ENCODE measurements at places on chromosomes 16 and 17.

GRCh38 chr16:7025616-7026190 is 306.9 kb upstream of the RBFOX1 start:
- no peak for DNase-seq

GRCh38 chr17:76188213-76189016 is 47.4 kb upstream of the FOXJ1 start:
- no peak for DNase-seq

- no peak for DNase-seq
Observed at GRCh38 chr17:73284906-73285602, 23.4 kb upstream of the CPSF4L start.

- DNase-seq: no peak
Observed at GRCh38 chr16:69520800-69521602, 44.8 kb upstream of the NFAT5 start.

DNA sequence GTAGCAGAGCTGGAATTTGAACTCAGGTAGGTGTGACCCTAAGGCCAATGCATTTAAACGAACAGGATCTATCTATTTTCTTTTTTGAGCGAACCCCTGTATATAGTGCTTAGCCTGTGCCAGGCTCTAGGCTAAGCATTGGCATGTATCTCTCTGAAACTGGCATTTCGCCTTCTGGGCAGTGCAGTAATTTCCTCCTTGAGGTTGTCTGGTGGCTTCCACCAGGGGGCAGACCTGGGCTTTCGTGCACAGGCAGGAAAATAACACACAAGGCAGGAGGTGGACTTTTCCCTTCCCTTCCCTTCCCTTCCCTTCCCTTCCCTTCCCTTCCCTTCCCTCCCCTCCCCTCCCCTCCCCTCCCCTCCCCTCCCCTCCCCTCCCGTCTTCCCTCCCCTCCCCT is 34.4 kb upstream of the PRKCB start:
- DNase-seq: peak; percentile 79

- no peak for DNase-seq
Observed at GRCh38 chr17:73464447-73464846, 152.6 kb upstream of the CDC42EP4 start.

DNA sequence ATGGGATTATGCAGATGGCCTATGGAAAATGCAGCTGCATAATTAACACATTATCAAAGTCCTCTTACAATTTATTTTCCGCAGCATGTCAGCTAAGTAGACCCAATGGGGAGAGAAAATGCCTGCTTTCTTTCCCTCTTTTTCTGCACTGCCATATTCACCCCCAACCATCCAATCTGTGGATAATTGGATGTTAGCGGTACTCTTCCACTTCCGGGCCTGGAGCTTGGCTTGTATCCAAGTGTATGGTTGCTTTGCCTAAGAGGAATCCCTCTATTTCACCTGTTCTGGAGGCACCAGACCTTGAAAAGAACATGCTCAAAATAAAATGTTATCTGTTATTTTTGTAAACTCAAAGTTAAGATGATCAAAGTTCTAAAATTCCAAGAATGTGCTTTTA is 41.1 kb upstream of the CACNG3 start:
- DNase-seq: no peak

DNA sequence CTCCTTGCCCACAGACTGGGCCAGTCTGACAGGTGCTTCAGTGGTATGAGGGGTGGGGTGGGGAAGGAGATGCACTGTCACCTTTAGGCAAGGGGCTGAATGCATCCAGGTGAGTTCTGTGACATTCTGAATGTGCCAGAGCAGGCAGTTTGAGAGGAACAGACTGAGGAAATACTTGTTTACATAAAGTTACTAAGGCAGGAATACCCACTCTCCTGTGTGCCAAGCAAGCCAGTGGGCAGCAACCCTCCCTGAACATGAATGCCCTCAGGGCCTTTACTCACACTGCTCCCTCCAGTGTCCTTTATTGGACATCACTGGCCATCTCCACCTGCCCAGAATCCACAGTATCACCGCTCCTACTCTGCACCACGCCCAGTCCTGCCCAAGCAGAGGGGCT is 33.1 kb upstream of the ULK2 start:
- DNase-seq: no peak

DNA sequence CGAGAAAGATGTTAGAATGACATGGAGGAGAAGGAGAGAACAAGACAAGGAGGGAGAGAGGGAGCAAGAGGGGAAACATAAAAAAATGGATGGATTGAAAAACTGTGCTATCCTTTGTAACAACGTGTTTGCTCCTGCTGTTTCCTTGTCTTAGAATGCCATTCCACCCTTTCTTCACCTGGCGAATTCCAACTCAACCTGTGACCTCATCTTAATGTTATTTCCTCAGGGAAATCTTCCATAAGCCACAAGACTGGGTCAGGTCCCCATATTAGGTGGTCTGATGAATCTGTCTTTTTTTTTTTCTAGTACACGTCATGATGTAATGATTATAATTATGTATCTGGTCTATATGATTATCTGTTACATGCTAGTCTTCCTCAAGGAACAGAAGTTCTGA is 195.0 kb upstream of the MAF start:
- DNase-seq: no peak

- DNase-seq: peak; percentile 57
Observed at GRCh38 chr17:57671667-57672632, 73.1 kb downstream of the CCDC182 start.

DNA sequence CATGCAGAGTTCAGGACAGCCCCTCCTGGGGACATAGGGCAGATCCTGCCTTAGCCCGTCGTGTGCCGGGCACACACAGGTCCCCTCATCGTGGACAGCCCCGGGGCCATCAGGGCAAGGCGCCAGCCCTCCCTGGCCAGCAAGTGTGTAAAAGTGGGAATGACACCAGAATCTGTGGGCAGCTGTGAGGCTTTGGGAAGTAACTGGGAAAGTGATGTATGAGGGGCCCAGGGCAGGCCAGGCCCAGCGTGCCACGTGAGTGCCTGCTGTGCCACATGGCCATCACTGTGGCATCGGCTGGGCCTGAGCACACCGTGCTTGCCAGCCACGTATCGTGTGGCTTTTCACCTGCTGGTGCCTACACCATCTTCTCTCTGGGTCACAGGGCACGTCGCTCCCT is 26.6 kb downstream of the ACSF3 start:
- no peak for DNase-seq

DNA sequence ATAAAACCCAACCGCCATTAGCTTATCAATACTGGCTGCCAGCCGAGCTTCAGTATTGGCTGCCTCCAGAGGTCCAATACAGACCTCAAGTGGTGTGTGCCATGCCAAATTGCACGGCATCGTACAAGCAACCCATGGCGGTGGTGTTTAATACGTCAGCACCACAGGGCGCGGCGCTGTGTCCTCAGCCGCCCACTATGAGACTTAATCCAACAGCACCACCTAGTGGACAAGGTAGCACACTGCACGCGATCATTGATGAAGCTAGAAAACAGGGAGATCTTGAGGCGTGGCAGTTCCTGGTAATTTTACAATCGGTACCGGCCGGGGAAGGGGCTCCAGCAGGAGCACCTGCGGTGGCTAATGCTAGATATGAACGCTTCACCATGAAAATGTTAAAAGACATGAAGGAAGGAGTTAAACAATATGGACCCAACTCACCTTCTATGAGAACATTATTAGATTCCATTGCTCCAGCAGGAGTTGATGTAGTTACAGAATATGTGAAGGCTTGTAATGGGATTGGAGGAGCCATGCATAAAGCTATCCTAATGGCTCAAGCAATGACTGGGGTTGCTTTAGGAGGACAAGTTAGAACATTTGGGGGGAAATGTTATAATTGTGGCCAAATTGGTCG is 15.4 kb downstream of the FLYWCH1 start:
- peak; percentile 86 for DNase-seq

DNA sequence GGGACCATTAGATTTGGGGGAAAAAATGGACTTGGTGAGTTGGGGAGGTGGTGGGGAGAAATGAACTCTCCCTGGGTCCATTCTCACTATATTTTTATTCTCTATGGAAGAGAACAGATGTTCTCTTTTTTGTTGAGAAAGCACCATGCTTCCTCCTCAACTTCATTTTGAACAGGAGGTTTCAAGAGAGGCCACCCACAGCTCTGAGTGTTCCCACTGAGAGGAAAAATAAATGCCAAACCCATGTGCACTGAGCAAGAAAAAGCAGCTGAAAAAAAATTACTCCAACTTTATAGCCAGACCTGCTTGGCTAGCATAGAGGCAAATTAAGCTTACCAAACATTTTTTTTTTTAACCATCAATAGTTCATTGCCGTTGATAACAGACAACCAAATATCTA is 883.6 kb downstream of the KCNJ2 start:
- DNase-seq: no peak

DNA sequence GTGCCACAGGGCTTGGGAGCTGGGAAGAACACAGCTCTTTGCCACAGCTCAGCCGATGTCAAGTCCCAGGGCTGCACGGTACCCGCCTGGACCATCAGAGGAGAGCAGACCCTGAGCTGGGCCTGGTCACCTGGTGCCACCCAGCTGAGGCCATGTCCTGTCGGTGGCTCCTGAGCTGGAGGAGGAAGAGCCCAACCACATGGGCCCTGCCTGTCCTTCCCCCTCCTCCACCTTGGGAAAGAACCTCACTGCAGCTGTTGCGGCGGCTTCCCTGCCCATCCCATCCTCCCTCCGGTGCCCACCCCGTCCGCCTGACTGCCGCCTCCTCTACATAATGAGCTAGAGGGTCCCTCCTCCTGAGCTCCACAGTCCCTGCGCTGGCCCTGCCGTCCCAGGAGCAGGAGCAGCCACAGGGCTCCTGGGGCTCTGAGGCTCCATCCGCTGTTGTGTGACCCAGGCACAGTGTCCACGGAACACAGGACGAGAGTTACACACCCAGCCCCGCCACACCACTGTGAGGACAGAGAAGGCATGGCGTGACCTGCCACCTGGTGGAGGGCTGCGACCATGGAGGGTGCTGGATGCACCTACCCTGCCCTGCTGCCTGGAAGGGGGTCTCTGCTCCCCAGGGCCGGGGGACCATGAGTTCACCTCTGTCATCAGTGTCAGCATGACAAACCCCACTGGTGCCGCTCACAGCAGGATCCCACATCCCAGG is 21.4 kb upstream of the CHMP6 start:
- DNase-seq: peak; percentile 49

- DNase-seq: no peak
Observed at GRCh38 chr17:65756760-65757159, 195.3 kb upstream of the AXIN2 start.

GRCh38 chr17:62712171-62712581 is 84.7 kb downstream of the MRC2 start:
- DNase-seq: no peak

DNA sequence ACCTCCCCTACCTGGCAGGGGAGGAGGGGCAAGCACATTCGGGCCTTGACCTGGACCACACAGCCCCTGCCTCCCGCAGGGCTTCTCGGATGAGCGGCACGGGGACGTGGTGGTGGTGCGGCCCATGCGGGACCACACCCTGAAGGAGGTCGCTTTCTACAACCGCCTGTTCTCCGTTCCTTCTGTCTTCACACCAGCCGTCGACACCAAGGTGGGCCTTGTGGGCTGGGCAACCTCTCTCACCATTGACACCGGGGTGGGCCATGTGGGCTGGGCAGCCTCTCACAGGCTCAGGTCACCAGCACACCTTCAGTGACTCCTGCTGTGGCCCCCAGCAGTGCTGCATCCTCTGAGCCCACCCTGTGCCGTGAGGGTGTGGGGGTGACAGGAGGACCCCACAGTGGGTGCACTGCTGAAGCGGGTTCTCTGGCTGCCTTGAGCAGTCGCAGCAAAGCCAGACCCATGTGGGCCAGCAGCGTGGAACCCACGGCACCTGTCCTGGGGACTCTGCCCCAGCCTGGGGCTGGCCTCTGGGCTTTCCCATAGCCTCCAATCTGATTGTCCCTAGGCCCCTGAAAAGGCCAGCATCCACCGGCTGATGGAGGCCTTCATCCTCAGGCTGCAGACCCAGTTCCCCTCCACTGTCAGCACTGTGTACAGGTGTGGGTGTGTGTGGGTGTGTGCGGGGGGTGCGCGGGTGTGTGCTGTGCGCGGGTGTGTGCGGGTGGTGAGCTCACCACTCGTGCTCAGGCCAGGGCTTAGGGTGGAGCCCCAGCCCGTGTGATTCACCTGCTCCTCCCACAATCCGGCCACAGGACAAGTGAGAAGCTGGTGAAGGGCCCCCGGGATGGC is 7.5 kb downstream of the CTU2 start:
- DNase-seq: no peak

DNA sequence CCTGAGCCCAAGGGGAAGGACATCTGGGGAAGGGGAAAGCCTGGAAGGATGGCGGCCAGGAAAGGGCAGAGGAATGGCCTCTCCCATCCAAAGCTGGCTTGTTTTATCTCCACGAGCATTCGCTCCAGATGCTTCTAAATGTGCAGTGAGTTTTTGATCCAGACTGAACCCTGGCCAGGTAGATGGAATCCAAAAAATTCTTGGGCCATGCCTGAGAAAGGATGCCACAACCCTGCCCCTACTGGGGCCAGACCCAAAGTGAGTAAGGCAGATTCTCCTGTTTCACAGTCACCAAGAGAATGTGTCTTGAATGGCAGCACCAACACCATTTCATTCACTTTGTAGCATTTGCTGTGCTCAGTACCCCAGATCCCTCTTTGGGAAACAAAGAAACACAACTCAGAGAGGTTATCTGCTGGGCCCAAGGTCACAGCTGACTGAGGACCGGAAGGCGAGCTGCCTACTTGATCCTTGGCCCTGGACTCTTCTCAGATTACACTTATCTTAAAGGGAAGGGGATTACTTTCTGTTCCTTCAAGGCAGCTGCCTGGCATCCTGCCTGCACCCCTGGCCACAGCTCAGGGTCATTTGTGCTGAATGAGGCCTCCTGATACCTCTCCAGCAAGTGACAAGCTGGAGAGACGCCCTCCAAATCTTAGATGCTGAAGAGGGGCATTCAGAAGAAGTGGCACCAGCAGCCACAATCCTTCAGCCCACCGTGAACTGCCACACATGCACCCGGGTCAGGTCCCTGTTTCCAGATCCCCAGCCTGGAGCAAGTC is 3.6 kb downstream of the LRRC75A start:
- DNase-seq: no peak

DNA sequence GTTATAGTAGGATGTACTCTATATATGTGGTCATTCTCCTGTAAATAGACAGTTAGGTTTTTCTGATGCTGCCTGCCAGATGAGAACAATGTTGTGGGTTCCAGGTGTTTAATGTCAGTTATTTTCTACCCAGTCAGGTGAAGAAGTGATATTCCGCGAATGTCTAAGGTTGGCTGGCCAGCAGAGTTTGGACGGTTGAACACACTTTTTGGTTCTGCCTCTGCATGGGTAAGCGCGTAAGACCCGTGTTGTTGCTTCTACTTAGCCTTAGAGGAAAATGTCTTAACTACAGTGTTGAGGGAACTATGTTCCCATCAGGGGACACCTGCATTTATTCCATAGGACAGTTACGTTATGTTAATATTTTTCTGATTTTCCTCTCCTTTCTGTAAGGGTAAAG is 162.6 kb downstream of the MAP2K6 start:
- DNase-seq: no peak

GRCh38 chr17:74393346-74393942 is 26.1 kb downstream of the GPR142 start:
- DNase-seq: no peak

Measured in activated CD4-positive, alpha-beta T cell treated with anti-CD3 and anti-CD28 coated beads, Interleukin-2, amount 50 U/mL, for 4 hours (primary cell).